ENCODE measurements at places on chromosomes 3 and 15. TPM values are rescaled to one million over a fixed set of nuclear protein-coding genes. Genes with fewer than 3 reads are reported as not detected.

The SLC28A2 gene
- total RNA-seq = 0.51 TPM

The GPR149 gene
- total RNA-seq = 0.09 TPM

The CLDN1 gene
- total RNA-seq = 8.8 TPM

The GOLGA8T gene
- total RNA-seq = not detected

The ZNF592 gene
- 20.8 TPM for total RNA-seq

The SNTN gene
- not detected for total RNA-seq

The THBS1 gene
- 50.1 TPM for total RNA-seq

The ESYT3 gene
- total RNA-seq = 1.1 TPM

The STAB1 gene
- total RNA-seq = 68.6 TPM

The LRRC34 gene
- total RNA-seq = 5.4 TPM

The GHRL gene
- 3.0 TPM for total RNA-seq

The CFAP100 gene
- not detected for total RNA-seq

The ATP13A5 gene
- not detected for total RNA-seq

The CHRD gene
- 2.5 TPM for total RNA-seq

The CCR2 gene
- total RNA-seq = 1.0 TPM

The RLBP1 gene
- total RNA-seq = not detected

The MYEF2 gene
- total RNA-seq = 10.2 TPM

The IDH2 gene
- 190 TPM for total RNA-seq

The PCBP4 gene
- total RNA-seq = 74.0 TPM

The LARP6 gene
- 43.3 TPM for total RNA-seq

The OCA2 gene
- total RNA-seq = not detected

The CHL1 gene
- total RNA-seq = 6.1 TPM

The GHSR gene
- not detected for total RNA-seq

The RPP25 gene
- 17.6 TPM for total RNA-seq

The C3orf85 gene
- not detected for total RNA-seq

The C2CD4A gene
- 0.28 TPM for total RNA-seq

The ZNF280D gene
- total RNA-seq = 35.1 TPM

The DUOXA2 gene
- total RNA-seq = not detected

The KCNAB1 gene
- 5.2 TPM for total RNA-seq

The GCNT3 gene
- 1.5 TPM for total RNA-seq

The VPS8 gene
- 70.6 TPM for total RNA-seq

The CCR4 gene
- total RNA-seq = 1.2 TPM

The CP gene
- 32.6 TPM for total RNA-seq

The STXBP5L gene
- total RNA-seq = 2.6 TPM

The HDGFL3 gene
- total RNA-seq = 55.4 TPM

The STRIT1 gene
- total RNA-seq = not detected

The SETD2 gene
- 49.8 TPM for total RNA-seq

The TNNC1 gene
- total RNA-seq = 2.7 TPM

The ITPKA gene
- total RNA-seq = 0.23 TPM

The MSL2 gene
- 44.2 TPM for total RNA-seq

The FBXO40 gene
- 0.18 TPM for total RNA-seq

The PLSCR4 gene
- 77.4 TPM for total RNA-seq

The GOLGA6L4 gene
- total RNA-seq = 3.6 TPM

The SNUPN gene
- total RNA-seq = 17.7 TPM

The ZDHHC23 gene
- total RNA-seq = 4.2 TPM

The AMOTL2 gene
- total RNA-seq = 92.8 TPM

Data from prostate gland (tissue), 2 donors.